ENCODE measurements at places on chromosomes 3 and 15.
A peak's percentile ranks its signal among the peaks of the same experiment; 100 is the strongest.

GRCh38 chr3:136751316-136752171 is 634 bp downstream of the STAG1 start:
- DNase-seq = peak; percentile 76

GRCh38 chr3:69628951-69629350 is 110.3 kb upstream of the MITF start:
- DNase-seq = no peak

- DNase-seq = no peak
Observed at GRCh38 chr3:160879859-160880258, 123.8 kb downstream of the PPM1L start.

GRCh38 chr3:101970905-101971304 is 121.6 kb downstream of the NFKBIZ start:
- no peak for DNase-seq

- DNase-seq = no peak
Observed at GRCh38 chr3:164640591-164640990, 437.7 kb downstream of the SI start.
